ENCODE measurements at places on chromosomes 6 and 20.
A peak's percentile ranks its signal among the peaks of the same experiment; 100 is the strongest.

DNA sequence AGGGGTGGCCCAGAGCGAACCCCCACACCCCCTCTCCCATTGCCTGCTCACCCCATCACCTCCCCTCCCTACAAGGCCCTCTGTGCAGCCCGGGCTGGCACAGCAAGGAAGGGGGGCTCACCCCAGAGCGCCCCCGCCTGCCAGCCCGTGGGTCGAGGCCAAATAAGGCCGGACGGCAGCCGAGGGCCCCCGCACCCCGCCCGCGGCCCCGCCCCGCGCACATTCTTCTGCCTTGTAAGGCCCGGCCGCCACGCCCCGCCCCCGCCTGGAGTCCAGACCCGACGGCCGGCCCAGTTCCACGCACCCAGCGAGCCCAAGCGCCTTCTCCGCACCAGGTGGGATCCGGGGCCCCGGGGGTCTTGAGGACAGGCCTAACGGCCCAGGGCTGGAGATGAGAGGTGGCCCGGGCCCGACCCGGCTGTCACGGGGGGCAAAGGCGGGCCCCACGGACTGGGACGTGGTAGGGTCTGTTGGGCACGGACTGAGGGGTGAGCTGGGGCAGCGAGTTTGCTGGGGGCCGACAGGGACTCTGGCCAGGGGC lies at the start of gene MYL9:
MYL9 (plus strand) TSS at position 293 of the 541 bp plus-strand sequence. CDS start 3,366 bp downstream, outside the sequence.
- DNase-seq, result peak; percentile 13

GRCh38 chr6:35522660-35523658 lies 10.3 kb upstream of the TULP1 start:
- no peak for DNase-seq

GRCh38 chr6:70149209-70149788 lies 153.6 kb downstream of the COL9A1 start:
- DNase-seq, result no peak

- DNase-seq, result no peak
These were observed 119.0 kb upstream of the ZNF184 start for GRCh38 chr6:27591699-27592480.

DNA sequence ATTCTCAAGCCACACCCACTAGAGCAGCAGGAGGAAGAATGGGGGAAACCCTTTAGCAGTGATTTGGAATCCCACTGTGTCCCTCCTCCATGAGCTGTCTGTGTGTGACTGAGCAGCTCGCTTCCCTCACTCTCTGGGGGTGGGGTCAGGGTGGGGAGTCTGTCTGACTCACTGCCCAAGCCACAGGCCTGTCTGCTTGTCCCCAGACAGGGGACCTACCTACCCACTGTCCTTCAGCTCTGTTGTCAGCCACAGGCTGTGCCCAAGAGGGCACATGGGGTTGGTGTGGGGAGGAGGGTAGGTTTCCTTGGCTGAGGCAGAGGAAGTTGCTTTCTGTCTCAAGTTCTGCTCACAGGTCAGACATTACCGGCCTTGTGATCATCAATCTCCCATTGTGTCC lies 127.0 kb downstream of the MAFB start:
- DNase-seq, result no peak

GRCh38 chr6:102761872-102762271 lies 1368.4 kb downstream of the GRIK2 start:
- DNase-seq, result no peak

DNA sequence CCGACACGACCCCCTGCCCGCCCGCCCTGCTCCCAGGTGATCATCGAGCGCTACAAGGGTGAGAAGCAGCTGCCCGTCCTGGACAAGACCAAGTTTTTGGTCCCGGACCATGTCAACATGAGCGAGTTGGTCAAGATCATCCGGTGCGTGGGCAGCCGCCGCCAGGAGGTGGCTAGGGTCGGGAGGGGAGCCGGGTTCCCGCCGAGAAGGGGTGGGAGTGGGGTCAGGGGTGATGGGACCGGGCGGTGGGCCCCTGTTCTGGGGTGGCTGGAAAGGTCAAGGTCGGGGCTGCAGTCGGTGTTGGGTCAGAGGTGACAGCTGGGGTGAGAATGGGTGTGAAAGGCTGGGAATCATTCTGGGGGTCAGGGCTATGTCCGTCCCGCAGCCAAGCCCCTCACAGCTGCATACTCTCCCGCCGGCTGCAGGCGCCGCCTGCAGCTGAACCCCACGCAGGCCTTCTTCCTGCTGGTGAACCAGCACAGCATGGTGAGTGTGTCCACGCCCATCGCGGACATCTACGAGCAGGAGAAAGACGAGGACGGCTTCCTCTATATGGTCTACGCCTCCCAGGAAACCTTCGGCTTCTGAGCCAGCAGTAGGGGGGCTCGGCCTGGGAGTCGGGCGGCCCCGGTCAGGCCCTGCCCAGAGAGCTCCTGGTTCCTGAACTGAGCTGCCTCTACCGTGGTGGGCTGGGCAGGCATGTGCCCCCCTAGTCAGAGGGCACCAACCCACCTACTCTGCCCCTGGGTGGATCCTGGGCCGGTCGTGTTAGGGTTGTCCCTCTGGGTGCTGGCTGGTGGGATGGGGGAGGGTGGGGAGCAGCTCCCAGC lies 1.0 kb downstream of the MAP1LC3A start:
- no peak for DNase-seq

GRCh38 chr20:59515013-59515905 lies 89.1 kb upstream of the PHACTR3 start:
- DNase-seq, result no peak

GRCh38 chr6:18527836-18528743 lies 140.9 kb downstream of the RNF144B start:
- DNase-seq, result no peak

GRCh38 chr6:26158581-26159356 lies 71.5 kb downstream of the HFE start:
- no peak for DNase-seq

DNA sequence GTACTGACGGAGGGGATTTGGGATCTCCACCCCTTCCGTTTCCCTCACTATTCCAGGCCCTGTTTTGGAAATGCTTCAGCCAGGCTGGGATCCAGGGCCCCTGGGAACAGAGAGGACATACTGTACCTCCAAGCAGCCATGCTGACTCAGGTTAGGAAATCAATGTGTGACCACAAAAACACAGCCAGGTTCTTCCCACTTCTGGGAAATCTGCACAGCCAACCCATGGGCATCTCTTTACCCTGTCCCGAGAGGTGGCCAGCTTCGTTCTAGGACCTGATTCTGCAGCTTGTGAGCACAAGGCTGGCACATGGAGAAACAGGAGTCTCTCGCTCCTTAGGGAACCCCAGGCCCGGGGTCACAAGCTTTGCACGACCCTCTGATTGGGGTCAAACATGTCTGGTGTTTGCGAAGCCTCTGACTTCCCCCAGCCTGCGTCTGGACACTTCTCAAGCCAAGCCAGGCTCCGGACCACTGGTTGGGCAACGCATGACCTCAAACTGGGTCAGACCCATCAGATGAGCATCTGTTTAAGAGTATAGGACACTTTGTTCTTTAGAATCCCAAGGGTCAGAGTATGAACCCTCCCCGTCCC lies 8.3 kb upstream of the TTPAL start:
- DNase-seq, result no peak

DNA sequence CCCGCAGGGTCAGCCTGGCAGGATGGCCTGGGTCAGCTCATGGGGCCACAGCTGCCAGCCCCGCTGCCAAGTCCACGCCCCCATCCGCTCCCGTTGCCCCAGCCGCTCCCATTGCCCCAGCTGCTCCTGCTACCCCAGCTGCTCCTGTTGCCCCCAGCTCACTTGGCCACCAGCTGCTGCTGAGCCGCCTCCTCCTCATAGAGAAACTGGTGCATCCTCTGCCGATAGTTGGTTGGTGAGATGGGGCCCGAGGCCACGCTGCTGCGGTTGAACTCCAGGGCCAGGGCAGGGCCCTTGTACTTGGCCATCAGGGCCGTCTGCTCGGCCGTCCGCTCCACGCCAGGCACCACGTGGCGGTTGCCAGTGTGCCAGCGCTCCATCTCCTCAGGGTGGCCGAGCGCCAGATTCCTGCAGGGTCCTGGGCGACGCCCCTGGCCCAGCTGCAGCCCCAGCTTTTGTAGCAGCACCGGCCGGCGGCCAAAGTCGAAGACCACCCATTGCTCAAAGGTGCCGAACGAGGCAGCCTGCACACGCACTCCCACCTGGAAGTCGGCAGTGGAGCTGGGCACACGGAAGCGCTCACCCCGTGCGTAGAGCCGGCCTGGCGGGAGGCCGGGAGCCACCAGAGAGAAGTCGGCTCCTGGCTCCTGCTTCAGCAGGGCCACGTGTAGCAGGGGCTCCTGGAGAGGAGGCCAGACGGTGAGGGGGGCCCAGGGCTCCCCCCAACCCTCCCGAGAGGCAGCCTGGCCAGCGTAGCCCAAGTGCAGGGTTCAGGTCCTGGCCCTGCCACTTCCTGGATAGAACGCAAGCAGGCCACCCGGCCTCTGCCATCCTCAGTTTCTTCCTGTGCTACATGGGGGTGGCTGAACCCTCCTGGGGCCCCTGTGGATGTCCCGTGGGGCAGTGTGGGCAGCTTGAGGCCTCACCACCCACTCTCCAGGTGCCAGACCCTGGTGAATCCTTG lies 4.8 kb downstream of the HELZ2 start:
- no peak for DNase-seq

GRCh38 chr20:16528078-16528477 lies 45.2 kb downstream of the KIF16B start:
- peak; percentile 27 for DNase-seq

DNA sequence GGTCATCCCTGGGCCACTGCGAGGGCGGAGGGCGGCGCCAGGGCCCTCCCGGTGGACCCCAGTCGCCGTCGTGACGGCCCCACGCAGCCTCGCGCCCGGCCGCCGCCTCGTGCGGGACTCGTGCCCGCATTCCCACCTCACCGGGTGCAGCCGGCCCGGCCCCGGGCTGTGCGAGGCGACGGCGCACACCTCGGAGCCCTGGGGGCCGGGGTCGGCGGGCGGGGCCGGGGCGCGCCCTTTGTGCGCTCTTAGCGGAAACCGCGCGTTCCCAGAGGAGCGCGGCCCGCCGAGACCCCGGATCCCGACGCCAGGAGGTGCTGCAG lies 5.5 kb upstream of the DLL1 start:
- no peak for DNase-seq

DNA sequence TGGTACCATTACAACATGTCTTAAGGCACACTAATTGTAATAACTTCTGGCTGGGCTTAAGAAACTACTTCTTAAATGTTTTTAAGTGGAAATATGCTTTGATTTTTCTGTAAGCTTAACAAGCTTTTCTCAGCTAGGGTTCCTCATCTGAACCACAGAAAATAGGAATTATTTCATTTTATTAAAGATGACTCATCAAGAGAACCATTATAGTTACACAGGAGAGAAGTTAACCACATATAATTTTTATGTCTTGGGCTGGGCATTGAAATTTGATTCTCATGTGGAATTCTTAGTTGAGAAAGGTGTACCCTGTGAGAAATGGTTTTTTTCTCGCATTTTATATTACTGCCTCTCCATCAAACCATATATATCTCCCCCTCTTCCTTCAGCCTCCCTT lies 75.1 kb downstream of the QKI start:
- peak; percentile 13 for DNase-seq

GRCh38 chr6:133553652-133554051 lies 312.5 kb downstream of the EYA4 start:
- no peak for DNase-seq

- DNase-seq, result no peak
These were observed 518.5 kb upstream of the MARCKS start for GRCh38 chr6:113338644-113339043.

DNA sequence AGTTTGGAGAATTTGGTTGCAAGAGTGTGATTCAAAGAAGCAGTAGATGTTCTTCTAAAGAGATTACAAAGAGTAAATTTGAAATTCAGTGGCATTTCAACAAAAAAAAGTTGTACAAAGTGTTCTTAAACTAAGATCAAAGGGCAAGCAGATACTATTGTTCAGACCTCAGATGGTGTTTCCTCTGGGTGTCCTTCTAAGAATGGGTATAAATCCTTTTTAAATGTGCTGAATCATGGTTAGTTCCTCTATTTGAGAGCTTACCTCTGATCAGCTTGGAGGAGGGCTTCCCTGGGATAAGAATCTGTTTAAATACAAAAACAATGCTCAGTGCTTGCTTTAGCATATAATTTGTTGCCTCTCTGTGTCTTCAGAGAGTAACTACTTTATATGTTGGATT lies 6.3 kb downstream of the BMP6 start:
- DNase-seq, result no peak

GRCh38 chr20:49890471-49891361 lies 24.6 kb downstream of the SPATA2 start:
- DNase-seq, result no peak

DNA sequence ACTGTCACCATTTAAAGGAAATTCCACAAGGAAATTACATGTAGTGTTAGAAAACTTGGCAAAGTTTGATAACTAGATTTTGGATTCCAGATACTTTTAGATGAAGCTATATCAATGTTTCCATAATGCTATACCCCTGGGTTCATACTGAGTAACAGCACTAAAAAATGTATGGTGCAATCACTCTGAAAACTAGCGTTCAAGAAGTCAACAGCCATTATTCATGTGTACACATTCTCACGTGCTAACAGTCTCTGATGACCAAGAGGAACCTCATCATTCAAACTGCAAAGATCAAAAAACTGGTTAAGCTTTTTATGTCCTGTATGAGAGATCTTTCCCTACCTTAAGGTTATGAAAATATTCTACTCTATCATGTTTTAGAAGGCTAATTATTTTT lies 197.6 kb downstream of the GMDS start:
- DNase-seq, result no peak

- no peak for DNase-seq
These were observed 223.9 kb downstream of the LY86 start for GRCh38 chr6:6812427-6812826.

GRCh38 chr6:148138573-148138972 lies 204.1 kb upstream of the SASH1 start:
- DNase-seq, result no peak

DNA sequence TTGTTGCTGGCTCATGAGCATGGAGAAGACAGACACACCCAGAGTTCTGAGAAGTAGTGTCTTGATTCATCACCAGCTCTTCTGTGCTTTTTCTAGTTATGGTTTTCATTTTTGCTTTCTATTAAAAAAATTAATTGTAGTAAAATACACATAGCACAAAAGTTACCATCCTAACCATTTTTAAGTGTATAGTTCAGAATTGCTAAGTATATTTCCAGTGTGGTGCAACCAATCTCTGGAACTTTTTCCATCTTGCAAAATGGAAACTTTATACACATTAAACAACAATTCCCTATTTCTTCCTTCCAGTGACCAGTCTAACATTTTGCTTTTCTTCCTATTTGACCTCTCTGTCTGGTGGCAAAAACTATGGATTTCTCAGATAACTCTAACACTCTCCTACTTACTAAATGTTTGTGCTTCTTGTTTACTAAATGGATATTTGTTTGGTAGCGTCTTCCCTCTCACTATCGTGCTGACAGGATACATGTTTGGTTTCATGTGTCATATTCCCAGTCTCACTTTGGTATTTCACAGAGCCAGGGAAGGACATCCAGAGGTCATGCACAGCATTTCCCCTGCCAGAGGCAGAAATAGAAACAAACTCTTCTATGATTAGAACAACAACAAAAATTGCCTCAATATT lies 40.6 kb downstream of the TXLNB start:
- DNase-seq, result no peak

All from BJ (cell line).